NCI-H2227 treated with DMSO at 0.1 percent for 48 hours (cell line): ENCODE measurements at places on chromosomes 5 and 9.
A peak's percentile ranks its signal among the peaks of the same experiment; 100 is the strongest.

DNA sequence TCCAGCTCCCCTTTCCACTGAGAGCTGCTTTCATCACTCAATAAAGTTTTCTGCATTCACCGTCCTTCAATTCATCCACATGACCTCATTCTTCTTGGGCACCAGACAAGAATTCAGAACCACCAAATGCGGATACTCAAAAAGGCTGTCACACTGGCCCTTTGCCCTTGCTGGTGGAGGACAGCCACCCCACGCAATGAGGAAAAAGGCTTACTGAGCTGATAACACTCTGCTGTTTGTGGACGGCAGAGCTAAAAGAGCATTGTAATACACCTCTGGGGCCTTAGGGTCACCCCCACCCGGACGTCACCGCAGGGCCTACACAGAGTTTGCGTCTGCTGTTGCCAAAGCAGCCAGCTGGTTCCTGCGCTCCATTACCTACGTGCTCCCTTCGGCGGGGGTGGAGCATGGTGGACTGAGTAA lies 51.2 kb upstream of the ZNF608 start:
- no peak for DNase-seq

GRCh38 chr5:114412510-114413171 lies 50.8 kb downstream of the KCNN2 start:
- DNase-seq, result no peak

DNA sequence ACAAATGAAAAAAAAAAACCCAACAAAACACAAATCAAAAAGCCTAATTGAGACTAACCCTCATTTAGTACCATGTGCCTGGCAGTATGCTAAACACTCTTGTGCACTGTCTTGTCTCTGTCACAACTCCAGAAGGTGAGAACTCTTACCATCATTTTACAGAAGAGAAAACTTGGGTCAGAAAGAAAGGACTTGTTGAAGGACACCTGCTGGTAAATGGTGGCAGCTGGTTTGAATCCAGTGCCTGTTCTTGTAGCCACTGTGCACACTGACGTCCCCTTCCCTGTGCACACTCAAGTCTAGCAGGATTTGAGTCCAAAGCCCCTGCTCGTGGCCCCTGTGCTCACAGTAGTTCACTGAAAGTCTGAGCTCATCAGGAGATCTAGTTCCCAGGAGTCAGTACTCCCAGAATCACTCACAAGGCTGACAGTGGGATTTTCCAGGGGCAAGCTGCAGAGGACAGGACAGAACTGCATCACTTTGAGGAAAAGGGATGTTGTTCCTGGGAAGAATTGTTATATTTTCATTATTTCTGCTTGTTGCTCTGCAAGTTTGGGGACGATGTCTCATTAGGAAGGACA lies 43.0 kb upstream of the HSD17B4 start:
- DNase-seq, result no peak

DNA sequence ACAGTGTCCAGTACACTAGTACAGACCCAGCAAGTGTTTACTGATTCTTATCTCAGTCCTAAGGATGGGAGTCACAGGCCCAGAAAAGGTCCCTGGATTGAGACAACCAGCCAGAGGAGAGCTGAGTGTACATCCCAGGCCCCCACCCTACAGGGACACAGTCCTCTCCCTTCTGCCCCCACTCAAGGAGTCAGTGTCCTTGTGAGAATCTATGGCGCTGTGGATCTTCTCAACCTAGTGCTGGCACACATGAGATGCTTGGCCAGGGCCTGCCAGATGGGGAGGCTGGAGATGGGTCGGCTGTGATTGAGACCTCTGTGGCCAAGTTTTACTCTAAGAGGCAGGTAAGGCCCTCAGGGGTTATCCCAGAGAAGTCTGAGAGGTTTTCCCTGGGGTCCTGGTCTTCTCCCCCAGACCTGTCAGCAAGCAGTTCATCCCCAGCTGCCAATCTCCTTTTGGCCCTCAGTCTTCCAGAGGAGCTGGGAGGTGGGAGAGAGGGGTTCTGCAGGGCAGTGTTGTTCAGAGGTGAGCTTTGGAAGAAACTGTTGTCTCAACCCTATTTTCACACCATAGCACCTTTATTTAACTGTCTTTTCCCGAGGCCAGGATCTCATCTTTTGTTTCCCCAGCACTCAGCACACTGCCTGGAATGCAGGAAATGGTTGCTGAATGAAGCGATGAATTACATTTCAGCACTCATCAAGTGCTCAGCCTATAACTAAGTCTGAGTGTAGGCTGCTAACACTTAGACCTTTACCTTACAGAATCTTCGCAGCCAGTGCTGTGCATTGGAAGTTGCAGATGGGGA lies 3.2 kb upstream of the NSD1 start:
- no peak for DNase-seq

DNA sequence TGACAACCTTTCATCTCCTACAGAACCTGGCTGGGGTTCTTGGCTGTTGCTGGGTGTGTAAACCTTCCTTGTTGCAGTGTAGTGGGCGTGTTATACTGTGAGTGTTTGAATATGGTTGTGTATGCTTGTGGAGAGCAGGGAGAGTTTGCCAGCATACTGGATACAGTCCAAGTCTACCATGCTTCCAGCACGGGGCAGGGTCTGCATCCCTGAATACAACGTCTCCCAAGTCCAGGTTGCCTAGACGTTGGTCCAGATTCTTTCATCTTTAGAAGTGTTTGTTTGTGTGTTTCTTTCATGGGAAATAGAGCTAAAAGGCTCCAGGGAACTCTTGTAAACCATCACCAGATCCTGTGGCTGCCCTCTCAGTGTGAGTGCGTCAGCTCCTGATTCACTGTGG lies 46.4 kb downstream of the SYK start:
- no peak for DNase-seq

DNA sequence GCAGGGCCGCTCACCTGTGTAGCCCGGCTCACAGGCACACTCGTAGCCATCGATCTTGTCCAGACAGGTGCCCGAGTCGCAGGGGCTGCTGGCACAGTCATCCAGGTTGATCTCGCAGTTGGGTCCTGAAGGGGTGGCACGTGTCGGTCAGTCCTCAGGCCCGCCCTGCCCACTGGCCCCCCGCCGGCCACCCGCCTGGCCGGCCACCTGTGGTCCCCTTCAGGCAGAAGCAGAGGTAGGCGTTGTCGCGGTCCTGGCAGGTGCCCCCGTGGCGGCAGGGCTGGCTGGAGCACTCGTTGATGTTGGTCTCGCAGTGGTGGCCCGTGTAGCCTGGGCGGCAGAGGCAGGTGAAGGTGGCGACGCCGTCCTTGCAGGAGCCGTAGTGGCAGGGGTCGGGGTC lies 30.6 kb downstream of the NOTCH1 start:
- no peak for DNase-seq

DNA sequence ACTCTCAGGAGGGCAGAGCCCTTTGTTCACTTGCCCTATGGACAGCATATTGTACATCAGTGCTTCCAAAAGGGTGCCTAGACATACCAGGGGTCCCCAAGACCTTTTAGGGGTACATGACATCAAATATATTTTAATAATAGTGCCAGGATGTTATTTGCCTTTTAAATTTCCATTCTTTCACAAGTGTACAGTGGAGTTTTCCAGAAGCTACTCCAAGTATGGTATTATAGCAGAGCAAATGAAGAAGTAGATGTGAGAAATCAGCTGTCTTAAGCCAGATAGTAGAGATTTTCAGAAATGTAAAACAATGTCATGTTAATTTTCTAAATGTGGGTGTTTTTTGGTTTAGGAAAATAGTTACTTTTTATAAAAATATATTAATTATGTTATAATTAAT lies 15.6 kb downstream of the PTTG1 start:
- no peak for DNase-seq

GRCh38 chr5:58551492-58551891 lies 31.4 kb upstream of the RAB3C start:
- no peak for DNase-seq

DNA sequence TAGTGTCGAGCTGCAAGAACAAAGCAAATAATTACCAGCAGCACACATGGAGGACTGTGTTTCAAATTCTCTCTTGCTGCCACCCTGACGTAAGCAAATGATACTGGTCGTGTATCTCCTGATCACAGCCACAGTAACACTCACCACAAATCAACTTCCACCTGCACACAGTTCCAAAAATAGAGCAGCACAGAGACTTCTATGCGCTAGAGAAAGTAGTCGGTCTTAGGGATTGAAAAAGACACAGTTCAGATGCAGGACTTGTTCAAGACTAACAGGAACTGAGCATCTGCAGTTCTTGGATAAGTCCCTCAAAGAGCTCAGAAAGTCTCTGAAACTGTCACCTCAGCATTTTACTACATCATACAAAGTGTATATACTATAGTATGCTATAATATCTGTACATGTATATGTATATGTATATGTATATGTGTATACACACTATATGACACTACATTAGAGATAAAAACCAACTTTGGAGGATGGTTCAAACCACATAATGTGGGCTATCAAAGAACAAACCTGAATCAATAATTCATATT lies 279.0 kb downstream of the GLIS3 start:
- DNase-seq, result no peak

- no peak for DNase-seq
These were observed 4.5 kb downstream of the NUDT2 start for GRCh38 chr9:34333836-34334235.

DNA sequence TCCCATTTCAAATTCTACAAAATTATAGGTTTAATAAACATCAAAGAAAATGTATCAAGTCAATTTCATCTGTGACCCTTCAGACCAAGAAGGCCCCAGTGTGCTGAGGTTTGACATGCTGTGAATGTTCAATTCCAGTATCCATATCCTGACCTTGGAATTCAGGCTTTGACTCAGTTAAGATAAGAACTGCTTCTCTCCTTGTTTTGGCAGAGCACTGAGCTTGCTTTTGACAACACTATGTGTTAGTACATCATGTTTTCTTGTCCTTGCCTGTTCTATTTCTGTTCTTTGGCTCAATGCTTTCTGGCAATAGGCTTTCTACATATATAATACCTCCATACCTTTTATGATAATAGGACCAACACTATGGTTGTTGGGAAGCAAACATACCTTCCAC lies 105.6 kb downstream of the PLCXD3 start:
- no peak for DNase-seq

GRCh38 chr5:118506217-118506852 lies 482.0 kb downstream of the DTWD2 start:
- DNase-seq, result no peak

GRCh38 chr5:141914199-141914743 lies 9.4 kb upstream of the DELE1 start:
- DNase-seq, result peak; percentile 21

DNA sequence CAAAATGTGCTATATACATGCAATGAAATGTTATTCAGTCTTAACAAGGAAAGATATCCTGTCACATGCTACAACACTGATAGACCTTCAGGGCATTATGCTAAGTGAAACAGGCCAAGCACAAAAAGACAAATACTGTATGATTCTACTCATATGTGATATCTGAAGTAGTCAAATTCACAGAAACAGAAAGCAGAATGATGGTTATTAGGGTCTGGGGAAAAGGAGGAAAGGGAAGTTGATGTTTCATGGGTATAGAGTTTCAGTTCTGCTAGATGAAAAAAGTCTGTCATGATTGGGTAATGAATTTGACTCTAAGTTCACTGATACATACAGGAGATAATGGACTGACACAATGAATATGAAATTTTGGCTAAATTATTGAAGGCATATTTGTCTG lies 11.2 kb upstream of the RIC1 start:
- DNase-seq, result no peak

GRCh38 chr5:87241555-87241954 lies 26.1 kb upstream of the RASA1 start:
- DNase-seq, result no peak

- DNase-seq, result no peak
These were observed 92.3 kb downstream of the PTCD2 start for GRCh38 chr5:72412283-72413055.

DNA sequence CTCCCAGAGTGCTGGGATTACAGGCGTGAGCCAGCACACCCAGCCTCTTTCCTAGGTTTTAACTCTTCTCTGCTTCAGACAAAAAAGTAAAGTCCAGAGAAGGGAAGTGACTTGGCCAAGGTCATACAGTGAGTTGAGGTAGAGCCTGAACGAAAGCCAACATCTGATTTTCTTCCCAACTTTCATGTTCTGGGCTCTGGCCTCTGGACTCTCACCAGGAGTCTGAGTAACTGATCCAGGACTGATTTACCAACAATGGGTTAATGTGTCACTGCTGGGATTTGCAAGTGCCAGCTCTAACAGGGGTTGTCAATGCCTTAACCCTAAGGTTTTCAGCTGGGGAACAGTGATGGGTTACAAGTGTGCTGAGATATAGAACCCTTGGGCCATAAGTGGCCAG lies 32.2 kb upstream of the LARP1 start:
- DNase-seq, result no peak

- peak; percentile 85 for DNase-seq
These were observed 130.3 kb downstream of the RGS3 start for GRCh38 chr9:113593682-113594281.

- no peak for DNase-seq
These were observed 116.4 kb downstream of the APBA1 start for GRCh38 chr9:69555802-69556201.

- no peak for DNase-seq
These were observed 456.7 kb downstream of the ZNF608 start for GRCh38 chr5:124289641-124290311.

GRCh38 chr9:127278372-127278771 lies 13.8 kb downstream of the GARNL3 start:
- DNase-seq, result no peak

DNA sequence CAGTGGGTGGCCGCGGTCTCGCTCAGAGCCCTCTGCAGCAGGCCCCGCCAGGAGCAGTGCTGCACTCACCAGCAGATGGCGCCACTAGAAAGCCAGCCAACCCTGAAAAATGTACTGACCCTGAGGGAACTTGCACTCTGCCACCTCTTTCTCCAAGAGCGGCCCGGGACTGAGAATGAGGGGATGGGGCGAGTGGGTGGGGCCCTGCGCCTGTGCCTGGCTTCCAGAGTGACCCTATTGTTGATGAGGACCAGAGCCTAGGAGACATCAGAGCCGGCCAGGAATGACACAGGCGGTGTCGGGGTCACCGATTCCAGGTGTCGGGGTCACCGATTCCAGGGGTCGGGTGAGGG lies 2.9 kb upstream of the IL17B start:
- peak; percentile 27 for DNase-seq

GRCh38 chr9:31824860-31825259 lies 559.6 kb upstream of the ACO1 start:
- no peak for DNase-seq

GRCh38 chr9:88256216-88256615 lies 117.9 kb upstream of the SPATA31C2 start:
- no peak for DNase-seq

GRCh38 chr9:135212961-135213360 lies 125.5 kb downstream of the OLFM1 start:
- no peak for DNase-seq

GRCh38 chr5:173004013-173004412 lies 20.4 kb downstream of the ATP6V0E1 start:
- DNase-seq, result no peak
